ENCODE measurements at places on chromosomes 3 and 15.

DNA sequence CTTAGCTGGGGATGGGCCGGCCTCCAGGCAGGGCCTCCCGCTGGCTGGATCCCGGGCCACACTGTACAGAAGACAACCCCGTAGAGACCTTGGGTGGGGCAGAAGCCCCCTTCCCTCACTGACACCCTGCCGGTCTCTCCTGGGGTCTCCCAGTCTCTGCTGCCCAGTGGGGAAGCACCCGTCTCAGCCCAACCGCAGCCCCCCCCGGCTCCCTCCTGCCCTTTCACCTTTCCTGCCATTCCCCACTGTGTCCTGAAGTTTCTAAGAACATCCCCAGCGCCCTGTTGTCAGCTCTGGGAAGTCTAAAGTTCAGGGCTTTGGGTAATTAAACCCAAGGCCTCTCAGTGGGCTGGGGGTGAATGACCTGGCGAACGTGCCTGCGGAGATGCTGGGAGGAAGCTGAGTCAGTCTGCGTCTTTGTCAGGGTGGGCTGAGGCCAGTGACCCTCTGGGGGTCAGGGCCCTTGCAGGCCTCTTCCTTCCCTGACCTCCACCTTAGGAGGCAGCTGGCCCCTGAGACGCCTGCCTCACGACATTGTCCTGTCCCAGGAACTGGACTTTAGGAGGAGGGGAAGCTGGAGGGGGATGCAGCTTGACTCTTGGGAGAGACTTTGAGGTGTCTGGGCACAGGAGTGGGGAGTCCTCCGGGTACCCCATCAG, 1.4 kb upstream of the SLC51A start:
- no peak for DNase-seq

DNA sequence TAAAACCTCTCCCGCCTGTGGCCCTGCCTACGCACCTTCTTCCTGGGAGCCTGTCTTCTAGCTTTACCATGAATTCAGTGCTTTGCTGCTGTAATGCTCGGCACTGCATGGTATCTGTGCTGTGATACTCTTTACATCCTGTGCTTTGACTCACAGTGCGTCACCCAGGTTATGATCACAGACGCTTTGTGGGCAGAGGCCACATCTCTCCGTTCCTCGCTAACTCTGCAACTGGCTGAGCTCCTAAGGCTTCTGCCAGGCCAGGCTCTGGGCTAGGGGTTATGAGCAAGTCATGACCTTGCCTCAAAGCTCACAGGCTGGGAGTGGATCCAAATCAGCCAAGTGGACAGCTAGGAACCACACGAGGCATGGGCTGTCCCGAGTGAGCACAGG, 23.2 kb downstream of the SPTBN5 start:
- no peak for DNase-seq

DNA sequence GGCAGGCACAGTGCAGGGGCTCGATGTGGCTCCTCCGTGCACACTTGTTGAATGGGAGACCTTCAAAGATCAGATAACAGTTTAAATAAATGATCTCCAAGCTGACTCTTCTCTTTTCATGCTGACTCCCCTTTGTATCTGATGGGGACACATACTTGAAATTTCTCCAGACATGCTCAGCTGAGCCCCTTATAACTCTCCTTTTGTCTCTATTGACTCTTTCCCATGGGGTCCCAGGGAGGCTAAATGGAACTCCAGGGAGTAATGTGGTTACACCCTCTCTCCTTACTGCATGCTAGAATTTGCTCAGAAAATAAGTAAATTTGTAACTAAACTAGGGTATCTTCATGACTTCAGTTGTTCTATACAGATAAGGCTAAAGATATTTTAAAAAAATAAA, 48.2 kb upstream of the TM4SF4 start:
- DNase-seq = no peak

DNA sequence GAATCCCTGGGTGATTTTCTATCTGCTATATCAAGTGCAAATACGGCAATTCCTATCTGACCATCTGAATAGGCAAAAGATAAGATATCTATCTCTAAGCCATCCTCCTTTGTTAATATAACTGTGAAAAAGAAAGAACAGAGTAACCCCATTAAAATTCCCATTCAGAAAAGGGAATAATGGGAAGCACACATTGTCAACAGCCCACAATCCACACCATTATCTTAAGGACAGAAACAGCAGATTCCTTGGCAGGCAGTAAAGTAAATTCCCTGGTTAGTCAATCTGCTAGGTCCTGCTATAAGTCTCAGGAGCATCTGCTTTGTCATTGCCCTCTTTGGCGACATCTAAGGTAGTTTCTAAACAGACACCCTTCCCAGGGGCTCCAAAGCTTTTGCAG, 21.9 kb upstream of the NRG4 start:
- no peak for DNase-seq

DNA sequence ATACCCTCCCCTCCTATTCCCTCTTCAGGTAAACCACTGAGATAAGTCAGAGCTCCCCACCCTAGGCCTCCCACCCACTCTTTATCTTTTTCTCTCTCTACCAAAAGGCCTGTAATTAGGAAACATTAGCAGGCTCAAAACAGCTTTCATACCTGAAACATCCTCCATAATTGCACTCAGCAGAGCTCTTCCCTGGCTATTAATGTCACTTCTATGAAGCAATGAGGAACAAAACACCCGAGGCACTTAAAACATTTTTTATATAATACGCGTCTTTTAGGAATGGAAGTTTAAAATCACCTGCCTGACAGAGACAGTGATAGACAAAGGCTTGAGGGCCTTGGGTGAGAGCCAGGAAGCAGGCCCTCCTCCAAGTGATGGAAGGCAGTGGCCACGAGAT, 138.9 kb downstream of the EPHB1 start:
- DNase-seq = no peak

GRCh38 chr3:18739099-18739433, 313.9 kb upstream of the SATB1 start:
- no peak for DNase-seq

DNA sequence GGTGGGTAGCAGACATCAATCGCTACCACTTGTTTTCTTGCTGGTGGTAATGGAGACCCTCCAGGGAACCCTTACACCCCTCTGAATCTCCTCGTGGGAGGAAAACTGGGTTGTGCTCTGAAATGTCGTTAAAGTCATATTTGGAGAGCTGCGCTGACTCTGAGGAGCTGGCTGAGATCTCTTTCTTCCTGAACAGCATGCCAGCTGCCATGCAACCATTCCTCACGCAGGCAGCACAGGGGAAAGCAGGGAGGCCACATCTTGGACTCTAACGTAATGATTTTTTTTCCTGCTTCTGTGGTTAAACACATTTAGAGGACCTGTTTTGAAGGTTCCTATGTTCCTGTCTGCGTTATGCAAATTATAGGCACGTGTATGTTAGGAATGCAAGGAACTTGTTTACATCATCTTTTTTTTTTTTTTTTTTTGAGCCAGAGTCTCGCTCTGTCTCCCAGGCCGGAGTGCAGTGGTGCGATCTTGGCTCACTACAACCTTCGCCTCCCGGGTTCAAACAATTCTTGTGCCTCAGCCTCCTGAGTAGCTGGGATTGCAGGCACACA, 156.7 kb downstream of the TJP1 start:
- no peak for DNase-seq

- DNase-seq = no peak
Measured at GRCh38 chr3:13727890-13728289, 152.0 kb downstream of the WNT7A start.

DNA sequence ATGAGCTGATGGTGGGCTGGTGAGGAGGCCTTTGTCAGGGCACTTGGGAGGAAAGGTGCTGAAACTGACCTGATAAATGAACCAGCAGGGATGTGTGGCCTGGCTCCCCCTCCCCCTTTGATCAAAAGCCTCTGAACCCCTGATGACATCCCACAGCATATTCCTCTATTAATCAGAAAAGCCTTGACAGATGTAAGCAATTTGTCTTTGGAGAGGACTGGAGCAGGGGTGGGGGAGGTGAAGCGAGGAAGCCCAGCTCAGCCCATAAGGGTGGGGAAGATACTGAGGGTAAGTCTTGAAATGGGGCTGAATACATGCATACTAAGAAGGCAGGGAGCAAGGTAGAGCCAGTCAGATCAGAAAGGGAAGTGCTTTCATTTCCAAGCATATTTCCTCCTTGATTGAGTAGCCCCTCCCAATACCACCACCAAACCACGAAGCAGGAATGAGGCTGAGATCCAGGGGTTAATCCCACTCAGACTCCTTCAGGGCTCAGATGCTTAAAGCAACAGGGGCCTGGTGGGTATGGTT, 34.7 kb upstream of the MRPS22 start:
- DNase-seq = no peak

GRCh38 chr3:195109098-195109657, 161.8 kb downstream of the XXYLT1 start:
- no peak for DNase-seq

DNA sequence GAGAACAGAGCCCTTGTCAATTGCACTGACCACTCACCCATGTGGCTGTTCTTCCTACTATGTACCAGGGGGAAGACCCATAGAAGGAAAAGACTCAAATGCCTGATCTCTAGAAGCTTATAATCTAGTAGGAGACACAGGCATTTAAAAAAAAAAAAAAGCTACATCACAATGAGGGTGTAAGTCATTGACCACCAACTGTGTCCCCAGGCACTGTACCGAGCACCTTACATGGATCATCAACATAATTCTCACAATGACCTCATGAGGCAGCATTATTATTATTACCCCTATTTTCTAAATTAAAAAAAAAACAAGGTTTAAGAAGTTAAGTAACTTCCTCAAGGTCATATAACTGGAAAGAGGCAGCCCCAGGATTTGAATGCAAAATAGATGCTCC, 247.4 kb downstream of the SHOX2 start:
- DNase-seq = no peak

DNA sequence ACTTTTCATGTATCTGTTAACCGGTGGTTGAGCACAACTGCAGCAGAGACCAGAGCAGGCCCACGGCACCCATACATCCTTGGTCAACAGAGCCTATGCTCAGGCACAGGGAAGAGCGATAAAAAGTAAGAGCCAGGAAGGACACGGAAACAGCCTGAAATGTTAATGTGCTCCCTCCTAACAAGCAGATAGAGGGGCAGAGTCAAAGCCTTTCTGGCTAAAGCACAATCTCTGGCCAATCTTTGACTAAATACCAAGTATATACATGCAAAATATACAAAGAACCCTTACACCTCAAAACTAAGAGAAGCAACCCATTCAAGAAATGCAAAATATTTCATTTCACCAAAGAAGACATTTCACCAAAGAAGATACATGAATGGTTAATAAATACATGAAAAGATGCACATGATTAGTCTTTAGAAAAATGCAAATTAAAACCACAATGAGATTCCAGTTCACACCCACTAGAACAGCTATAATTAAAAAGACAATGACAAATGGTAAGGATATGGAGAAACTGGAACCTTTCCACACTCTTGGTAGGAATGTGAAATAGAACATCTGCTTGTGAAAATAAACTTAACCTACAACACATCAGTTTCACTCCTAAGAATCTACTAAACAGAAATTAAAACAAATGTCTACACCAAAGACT, 88.0 kb downstream of the OSBPL10 start:
- no peak for DNase-seq

DNA sequence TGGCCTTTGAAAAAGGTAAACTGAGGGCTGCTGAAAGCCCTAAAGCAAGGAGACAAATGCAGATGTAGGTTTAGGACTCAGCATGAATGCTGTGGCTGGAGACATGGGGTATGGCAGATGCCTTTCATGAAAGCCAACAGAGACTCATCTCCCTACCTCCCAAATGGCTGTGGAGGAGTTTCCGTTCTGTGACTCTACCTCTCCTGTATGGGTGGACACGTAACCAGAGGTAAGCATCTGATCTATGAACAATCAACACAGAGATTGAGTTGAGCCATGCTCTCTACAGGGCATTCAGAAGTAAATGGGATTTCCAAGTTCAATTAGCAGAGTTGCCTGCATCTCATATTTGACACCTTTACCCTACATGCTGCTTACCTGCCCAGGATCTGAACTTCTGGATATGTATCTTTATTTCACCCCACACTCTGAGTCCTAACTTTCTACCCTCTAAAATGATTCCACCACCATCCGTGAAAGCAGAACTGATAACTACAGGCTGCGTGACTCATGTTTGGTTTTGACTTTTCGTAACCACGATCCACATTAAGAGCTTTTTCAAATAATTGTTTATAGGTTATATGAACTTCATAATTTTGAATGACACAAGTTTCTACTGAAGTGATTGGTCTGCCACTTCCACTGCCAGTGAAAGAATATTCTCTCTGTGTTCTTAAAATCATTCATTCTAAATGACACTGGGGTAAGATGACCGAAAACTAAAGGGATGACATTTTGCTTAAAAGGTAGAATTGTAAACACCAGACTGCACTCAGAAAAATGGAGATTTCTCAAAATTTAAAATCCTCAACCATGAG, 1058.7 kb downstream of the FHIT start:
- no peak for DNase-seq

- DNase-seq = no peak
Measured at GRCh38 chr3:59189526-59189925, 139.7 kb upstream of the CFAP20DC start.

DNA sequence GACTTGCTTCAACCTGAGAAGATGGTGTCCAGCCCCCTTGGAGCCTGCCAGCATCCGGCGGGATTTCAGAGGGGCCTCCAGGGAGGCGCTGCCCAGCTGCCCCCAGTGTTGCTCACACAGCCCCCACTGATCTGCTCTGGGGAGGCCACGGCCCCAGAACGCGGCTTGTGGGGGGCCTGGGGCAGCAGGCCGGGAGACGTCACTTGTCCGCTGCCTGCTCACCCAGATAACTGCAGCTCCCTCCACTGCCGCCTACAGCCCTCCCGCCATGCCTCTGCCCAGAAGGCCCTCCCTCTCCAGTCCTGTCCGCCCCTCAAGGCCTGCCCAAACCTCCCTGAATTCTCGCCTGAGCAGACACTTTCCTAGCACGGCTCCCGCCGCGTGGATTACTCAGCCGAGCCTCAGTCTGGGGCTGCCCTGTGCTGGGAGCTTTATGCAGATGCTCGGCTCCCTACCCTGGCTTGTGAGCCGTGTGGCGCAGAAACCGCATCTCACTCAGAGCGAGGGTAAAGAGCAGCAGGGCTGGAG, 17.2 kb upstream of the ADIPOQ start:
- no peak for DNase-seq

GRCh38 chr15:52100807-52101442, 11.7 kb downstream of the BCL2L10 start:
- DNase-seq = no peak

DNA sequence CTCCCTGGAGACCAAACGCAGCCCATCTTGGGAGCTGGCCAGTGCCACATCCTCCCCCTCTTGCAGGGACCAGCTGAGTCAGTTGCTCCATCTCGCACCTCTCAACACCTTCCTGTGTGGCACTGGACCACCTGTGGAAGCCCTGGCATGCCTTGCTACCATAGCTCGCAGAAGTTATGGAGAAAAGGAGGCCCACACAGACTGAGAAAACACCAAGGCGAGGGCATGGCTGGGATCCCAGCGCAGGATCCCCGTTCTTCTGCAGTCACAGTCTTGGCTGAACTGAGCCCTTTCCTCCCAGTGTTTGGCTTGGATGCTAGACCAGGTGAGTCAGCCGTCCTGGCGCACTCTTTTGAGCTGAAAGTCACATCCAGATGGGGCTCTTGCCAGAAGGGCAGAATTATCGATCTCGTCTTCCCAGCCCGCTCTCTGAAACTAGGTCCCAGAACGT, 46.9 kb downstream of the CHRD start:
- DNase-seq = no peak

DNA sequence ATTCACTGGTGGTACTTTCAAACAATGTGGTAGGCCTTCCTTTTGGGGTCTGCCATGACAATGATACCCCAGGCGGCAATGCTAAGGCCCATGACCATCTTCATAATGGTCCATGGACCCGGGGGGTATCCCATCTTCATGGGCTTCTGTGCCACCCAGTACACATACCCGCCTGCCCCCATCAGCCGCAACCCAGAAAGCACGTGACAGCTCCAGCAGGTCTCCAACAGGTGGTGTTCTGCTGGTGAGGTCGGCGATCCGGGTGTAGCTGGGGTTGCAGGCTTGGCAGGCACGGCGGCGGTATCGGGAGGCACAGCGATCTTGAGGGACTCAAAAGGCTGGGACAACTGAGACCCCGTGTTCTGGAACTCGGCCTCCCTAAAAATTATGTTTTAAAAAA, 214.5 kb downstream of the SNRPN start:
- no peak for DNase-seq

Measured in GM19239 (cell line).